ENCODE measurements at places on chromosomes 4 and X. TPM values are rescaled to one million over a fixed set of nuclear protein-coding genes. Genes with fewer than 3 reads are reported as not detected.

GRCh38 chrX:10617186-10617998, 3.0 kb downstream of the MID1 start:
- no peak for DNase-seq

DNA sequence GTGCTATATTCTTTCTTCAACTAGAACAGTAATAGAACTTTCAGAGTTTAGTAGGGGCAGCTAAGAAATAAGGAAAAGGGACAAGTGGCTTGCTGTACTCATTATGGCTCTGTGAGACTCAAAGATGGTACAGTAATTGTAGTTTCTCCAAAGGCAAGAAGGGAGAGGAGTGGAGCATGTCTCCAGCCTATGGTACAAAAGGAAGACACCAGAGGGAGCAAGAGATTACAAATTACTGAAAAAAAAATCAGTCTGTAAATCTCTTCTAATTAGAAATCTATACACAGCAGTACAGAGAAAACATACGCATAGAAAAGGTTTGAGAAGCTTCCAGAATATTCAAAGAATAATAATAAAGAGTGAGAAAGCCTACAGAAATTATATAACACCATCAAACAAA, 61.4 kb downstream of the KLHL4 start:
- DNase-seq: no peak

Gene NEXMIF
- 1.9 TPM for total RNA-seq

Gene BST1
- 9.1 TPM for total RNA-seq

Gene AKAP17A
- total RNA-seq: 48.5 TPM
